EL (cell line): ENCODE measurements at places on chromosomes 12 and 14.

- DNase-seq = no peak
Measured at GRCh38 chr12:102549691-102550090, 69.3 kb upstream of the IGF1 start.

GRCh38 chr12:94898388-94898787, 105.1 kb downstream of the NDUFA12 start:
- no peak for DNase-seq

- no peak for DNase-seq
Measured at GRCh38 chr12:13117029-13117428, 13.6 kb upstream of the GSG1 start.

- no peak for DNase-seq
Measured at GRCh38 chr12:107125833-107126232, 32.5 kb upstream of the CRY1 start.
